ENCODE measurements at places on chromosomes 7 and 10.

GRCh38 chr10:63260860-63261251, 127.7 kb downstream of the NRBF2 start:
- no peak for DNase-seq

DNA sequence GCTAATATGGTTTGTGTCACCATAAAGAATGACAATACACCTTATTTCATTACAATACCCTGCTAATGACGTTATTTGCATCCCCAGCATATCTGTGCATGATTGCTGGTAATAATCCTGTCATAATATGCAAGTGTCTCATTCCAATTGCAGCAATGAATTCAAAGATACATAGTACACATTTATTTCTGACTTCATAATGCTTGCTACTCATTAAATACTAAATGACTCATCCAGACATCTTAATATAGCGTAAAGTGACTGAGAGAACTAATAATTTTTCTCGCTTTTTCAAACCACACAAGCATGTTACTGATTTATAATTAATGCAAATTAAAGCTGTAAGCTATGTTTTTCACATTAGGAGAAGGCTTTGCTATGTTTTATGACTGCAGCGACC, 234.7 kb upstream of the MDFIC start:
- DNase-seq: no peak

DNA sequence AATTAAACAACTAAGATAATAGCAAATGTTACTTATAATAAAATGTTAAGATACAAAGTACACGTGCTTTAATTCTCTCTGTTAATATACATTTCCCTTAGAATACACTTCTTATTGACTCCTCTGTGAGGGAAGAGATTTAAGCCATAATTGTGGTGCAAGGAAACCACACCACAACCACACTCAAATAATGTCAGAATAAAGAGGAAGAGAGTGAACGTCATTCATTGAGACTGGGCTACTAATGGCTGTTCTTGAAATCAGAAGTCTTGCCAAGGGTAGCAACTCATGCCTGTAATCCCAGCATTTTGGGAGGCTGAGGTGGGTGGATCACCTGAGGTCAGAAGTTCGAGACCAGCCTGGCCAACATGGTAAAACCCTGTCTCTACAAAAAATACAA, 10.0 kb downstream of the FAM171A1 start:
- DNase-seq: no peak

DNA sequence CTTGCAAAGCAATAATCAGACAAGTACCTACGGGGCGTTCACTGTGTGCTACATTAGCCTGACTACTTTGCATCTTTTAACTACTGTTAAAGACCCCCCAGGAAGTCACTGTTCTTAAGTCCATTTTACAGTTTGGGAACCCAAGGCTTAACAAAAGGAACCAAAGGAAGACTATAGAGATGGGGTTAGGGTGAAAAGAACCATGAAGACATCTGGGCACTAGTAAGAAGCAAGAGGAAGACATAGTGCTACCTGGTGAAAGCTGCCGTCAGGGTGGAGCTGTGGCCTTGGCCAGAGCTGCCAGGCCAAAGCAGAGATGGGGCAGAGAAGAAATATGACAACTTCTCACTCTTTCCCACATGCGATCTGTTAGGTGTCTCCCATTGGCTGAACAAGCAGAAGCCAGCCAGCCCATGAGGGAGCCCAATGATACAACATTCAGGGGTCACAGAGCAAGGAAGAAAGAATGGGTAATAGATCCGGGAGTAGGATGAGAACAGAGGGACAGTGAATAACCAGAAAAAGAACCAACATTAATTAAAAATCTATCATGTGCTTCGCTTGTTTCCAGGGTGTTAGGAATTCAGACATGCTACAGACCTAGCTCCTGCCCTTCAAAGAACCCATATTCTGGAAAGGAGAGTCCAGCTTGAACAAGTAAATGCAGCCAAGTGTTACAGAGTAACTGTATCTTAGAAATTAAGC, 85.4 kb downstream of the ARID5B start:
- DNase-seq: no peak

DNA sequence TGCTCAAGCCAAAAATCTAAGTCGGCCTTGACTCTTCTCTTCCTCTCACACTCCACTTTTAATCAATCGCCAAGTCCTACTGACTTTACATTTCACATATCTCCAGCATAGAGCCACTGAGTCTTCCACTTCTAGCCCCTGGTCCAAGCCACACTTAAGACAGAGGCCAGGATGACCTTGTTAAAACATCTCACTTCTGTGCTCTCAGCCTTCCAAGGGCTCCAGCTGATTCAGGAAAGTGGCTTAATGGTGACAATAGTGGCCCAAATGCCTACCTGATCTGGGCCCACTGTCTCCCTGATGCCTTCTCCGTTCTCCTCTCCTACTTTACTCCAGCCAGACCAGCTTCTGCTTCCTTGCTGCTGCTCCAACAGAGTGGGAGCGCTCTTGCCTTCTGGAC, 4.4 kb downstream of the TBATA start:
- no peak for DNase-seq

DNA sequence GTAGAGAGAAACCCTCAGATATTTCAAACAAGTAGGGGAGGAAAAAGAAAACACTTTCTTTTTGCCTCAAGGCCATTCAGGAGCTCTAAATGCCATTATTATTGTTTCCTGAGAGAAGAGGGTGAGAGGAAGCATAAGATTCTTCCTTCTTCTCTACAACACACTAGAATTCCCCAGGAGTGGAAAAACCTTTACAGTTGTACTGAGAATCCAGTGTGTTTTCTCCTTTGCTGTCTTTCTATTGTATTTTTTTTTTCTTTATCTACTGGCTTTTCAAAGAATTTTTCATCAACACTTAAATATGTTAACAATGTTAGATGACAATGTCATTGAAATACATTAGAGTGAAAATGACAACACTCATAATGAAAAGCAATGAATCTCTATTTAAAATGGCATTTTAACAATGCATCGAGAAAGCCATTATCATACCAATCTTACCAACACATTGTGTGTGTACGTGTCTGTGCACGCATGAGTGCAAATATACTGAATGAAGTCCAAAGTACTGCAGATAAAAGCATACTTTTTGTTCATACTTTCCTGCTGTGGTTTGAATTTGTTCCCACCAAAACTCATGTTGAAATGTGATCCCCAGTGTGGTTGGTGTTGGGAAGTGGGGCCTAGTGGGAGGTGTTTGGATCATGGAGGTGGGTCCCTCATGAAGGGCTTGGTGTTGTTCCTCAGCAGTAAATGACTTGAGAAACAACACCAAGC, 24.2 kb upstream of the MACC1 start:
- DNase-seq: no peak

DNA sequence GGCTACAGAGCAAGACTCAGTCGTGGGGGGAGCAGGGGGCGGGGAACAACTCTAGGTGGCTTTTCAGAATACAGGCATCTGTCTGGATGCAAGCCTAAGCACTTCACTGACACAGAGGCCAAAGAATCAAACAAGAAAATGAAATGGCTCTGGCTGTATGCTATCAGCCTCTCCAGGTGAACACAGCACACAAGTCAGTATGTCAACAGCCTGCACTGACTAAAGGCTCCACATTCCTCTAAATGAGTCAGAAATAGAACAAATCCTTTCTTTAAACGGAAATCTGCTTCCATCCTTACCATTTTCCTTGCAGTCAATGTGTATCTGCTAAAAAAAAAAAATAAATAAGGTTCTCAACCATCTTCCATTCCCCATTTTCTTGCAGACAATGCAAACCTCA, 88.3 kb downstream of the ARMH3 start:
- DNase-seq: peak; percentile 47

GRCh38 chr7:103636153-103636552, 190.1 kb upstream of the SLC26A5 start:
- DNase-seq: no peak

- no peak for DNase-seq
Measured at GRCh38 chr10:75406462-75407223, 5.1 kb upstream of the ZNF503 start.

GRCh38 chr7:147869456-147869855, 721.1 kb upstream of the C7orf33 start:
- no peak for DNase-seq

GRCh38 chr7:50262916-50263690, 41.4 kb upstream of the IKZF1 start:
- DNase-seq: no peak

- DNase-seq: peak; percentile 45
Measured at GRCh38 chr7:3649678-3650440, 348.8 kb downstream of the SDK1 start.

- peak; percentile 73 for DNase-seq
Measured at GRCh38 chr7:43454936-43455518, 127.9 kb upstream of the STK17A start.

- peak; percentile 74 for DNase-seq
Measured at GRCh38 chr10:77162697-77163096, 474.9 kb downstream of the KCNMA1 start.

DNA sequence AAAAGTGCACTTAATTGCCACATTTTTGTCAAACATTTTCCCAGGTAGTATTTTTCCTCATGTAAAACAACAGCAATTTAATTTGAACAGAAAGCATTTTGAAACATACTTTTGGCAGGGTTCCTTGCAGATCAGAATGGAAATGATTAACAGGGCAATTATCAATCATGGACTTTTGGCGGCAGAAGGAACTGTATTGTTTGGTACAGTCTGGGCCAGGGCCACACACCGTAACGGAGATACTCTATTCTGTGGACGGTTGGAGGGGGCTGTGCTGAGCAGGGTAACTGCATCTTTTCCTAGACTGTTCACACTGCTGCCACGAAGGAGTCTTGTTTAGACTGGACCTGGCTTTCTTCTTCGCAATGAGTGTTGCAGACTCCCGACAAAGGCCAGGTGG, 62.3 kb downstream of the EGFR start:
- no peak for DNase-seq

GRCh38 chr10:60350400-60350799, 39.3 kb downstream of the ANK3 start:
- DNase-seq: no peak

DNA sequence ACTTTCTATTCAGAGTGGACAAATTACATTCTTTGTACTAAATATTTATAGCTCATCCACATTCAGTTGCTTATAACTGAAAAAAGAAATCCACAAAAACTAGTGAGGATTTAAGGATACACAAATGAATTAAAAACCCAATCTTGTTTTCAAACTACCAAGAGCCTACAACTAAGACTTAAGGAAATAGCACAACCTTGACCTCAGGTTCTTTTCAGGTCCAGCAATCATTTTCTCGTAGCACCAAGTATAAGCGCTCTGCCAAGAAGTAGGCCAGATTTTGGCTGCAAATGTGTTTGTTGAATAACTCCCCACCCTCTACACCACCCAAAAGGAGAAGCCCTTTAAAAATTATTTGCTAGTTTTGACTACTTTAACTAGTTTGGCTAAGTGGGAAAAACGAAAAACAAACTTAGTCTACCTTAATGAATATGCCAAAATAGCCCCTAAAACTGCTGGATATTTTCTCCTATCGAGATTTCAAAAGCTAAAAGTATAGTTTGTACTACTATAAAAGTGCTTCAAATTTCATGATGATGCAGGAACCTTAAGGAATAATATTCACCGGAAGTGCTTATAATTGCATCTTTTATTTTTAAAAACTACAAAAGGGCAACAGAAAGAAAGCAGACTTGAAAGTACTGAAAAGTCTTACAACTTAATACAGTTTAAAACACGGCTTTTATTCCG, 2.7 kb upstream of the KMT2E start:
- no peak for DNase-seq

- DNase-seq: no peak
Measured at GRCh38 chr7:98282703-98283102, 1.2 kb downstream of the BRI3 start.

GRCh38 chr7:42084263-42084662, 152.7 kb downstream of the GLI3 start:
- DNase-seq: no peak

GRCh38 chr10:30775779-30776591, 146.4 kb upstream of the LYZL2 start:
- DNase-seq: peak; percentile 96

- no peak for DNase-seq
Measured at GRCh38 chr7:34087892-34088891, 182.9 kb downstream of the BMPER start.

DNA sequence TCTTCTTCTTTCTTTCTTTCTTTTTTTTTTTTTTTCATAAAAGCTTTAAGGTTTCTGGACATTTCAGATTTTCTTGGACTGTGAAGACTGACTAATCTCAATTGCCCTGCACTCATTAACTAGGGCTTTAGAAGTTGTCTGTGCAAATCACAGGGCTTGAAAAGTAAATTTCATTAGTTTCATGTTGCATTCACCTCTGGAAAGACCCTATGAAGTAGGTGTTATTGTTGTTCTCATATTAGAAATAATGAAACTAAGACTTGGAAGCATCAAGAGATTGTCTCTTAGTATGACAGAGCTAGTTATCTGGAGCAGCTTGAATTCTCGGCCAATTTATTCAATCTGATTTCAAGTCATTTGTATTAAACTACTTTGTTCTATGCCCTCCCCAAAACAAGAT, 28.2 kb upstream of the SEMA3D start:
- DNase-seq: no peak

DNA sequence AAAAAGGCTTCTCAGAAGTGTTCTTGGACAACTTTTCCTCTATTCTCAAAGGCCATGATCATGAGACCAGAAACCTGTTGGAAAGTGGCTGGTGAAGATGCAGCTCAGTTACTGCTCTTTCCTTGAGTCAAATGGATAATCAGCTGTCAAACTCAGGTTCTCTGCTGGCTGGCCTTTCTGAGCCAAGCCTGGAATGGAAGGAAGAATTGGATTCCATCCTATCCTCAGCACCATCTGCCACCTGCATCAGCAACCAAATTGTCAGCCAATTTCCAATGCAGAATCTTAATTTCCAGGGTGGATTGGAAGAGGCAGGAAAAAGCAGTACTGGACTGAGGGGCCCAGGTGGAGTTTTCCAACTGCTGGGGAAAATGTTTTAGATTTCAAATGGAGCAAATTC, 631.7 kb downstream of the KCNMA1 start:
- DNase-seq: no peak

GRCh38 chr7:15751191-15751701, 64.8 kb upstream of the MEOX2 start:
- DNase-seq: peak; percentile 56

All from foreskin fibroblast (primary cell).